ENCODE measurements at places on chromosomes 2 and 18.

DNA sequence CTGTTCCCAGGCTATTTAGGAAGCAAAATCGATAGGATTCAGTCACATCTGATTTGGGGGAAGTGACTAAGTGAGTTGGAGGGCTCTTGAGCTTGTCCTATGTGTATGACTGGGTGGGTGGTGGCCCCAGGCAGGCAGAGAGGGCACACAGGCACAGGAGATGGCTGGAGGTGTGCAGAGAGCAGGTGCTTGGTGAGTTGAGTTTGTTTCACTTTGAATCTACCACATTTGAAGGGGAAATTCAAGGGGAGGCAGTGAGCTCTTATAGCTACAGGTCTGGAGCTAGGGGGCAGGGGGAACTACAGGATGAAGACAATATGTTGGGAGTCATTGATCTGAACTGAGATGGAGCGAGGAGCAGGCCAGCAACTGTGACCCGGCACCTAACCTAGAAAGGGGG, 42.5 kb upstream of the TMEM200C start:
- no peak for DNase-seq

GRCh38 chr18:35680139-35680551, 98.6 kb downstream of the GALNT1 start:
- no peak for DNase-seq

DNA sequence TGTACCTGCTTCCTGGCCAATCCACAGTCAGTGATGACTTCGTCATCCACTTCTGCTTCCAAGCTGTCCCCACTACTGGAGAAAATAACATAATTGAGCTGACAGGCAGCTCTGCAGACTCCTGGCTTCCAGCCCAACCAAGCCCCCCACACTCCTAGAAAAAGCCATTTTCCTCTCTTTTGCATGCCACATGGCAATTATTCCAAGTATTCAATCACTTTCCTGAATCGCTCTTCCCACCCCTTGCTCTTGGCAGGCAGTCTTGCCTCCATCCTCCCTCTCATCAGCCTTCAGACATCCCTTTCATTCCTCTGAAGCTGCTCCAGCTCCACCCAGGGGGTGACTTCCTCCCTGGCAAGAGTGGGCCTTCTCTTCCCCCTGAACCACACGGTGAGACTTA, 14.3 kb upstream of the ST8SIA5 start:
- DNase-seq: peak; percentile 38

DNA sequence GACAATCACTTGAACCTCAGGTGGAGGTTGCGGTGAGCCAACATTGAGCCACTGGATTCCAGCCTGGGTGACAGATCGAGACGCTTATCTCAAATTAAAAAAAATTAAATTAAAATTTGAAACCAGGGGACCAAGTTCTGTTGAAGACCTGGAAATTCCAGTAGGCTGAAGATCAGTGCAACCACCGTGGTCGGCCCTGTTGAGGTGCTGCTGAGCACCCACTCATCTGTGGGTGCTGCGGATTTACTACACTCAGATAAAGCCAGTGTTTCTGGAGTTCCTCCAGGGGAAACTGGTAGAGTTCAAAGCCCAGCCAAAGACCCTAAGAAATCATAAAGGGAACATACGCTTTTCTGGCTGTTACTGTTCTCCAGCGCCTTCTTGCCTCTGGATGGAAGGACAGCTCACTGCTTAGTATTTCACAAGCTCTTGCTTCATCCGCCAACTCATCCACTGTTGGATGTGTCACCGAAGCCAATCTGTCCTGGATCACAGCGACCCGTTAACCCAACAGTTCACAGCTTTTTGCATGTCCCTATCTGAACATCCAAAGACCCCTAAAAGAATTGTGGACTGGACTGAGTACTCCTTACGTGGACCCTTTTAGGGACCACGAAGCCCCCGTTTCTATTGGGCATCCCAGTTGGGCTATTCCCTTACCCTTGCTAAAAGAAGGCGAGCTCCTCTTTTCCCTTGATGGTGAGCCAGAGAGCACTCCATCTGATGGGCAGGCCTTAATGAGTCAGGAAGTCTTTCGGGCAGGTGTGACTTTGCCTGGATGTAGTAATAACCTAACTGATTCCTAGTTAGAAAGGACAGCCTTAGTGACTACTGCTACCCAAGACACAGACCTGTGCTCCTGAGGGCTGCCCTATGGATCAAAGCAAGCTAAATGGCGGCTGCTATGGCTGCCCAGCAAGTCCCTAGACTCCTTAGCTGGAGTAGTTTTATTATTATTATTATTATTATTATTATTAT, 6.0 kb upstream of the ALPP start:
- peak; percentile 19 for DNase-seq

GRCh38 chr18:35953688-35954087, 18.8 kb upstream of the RMP24 start:
- DNase-seq: no peak

- no peak for DNase-seq
Measured at GRCh38 chr2:29878898-29879297, 42.5 kb downstream of the ALK start.

- no peak for DNase-seq
Measured at GRCh38 chr2:126303113-126303512, 352.8 kb upstream of the GYPC start.
